ENCODE measurements at places on chromosomes 13 and 19. TPM values are rescaled to one million over a fixed set of nuclear protein-coding genes. Genes with fewer than 3 reads are reported as not detected.

DNA sequence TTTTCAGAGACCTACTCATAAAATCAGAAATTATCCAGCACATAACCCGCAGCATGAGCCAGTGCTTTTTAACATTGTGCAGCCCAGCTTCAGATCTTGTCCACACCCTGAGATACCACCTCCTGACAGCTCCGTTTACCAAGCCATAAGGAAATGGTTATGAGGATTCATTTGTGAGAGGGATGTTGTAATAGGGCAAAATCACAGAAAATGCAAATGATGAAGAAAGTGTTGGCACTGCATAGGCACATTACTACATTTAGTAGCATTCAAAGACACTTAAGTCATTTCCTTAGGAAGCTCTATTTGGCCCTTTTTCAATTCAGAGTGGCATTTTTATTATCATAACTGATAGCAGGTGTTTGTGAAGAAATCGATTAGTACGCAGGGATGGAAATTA is 277.5 kb downstream of the DNAJC15 start:
- no peak for DNase-seq

DNA sequence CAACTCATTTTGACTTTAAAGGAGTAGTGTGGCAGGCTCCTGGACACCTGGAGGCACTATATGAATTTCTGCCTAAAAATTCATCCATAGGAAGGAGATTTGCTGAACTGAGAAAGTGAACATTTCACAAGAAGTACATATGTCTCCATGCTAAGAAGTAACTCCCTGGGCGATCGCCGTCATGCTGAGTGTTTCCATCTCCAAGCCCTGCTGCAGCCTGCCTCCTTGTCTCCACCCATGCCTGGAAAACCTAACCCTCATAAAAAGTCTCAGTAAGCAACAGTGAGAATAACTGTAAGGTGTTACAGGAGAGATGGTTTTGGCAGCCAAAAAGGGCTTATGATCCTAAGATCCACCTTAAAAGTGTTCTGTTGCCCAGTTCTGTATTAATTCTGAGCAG is 251.3 kb downstream of the SHISA2 start:
- peak; percentile 53 for DNase-seq

Gene DCT
- polyA plus RNA-seq, result 0.61 TPM

Gene TMEM272
- polyA plus RNA-seq, result 0.20 TPM

Gene ANKRD24
- 1.7 TPM for polyA plus RNA-seq

DNA sequence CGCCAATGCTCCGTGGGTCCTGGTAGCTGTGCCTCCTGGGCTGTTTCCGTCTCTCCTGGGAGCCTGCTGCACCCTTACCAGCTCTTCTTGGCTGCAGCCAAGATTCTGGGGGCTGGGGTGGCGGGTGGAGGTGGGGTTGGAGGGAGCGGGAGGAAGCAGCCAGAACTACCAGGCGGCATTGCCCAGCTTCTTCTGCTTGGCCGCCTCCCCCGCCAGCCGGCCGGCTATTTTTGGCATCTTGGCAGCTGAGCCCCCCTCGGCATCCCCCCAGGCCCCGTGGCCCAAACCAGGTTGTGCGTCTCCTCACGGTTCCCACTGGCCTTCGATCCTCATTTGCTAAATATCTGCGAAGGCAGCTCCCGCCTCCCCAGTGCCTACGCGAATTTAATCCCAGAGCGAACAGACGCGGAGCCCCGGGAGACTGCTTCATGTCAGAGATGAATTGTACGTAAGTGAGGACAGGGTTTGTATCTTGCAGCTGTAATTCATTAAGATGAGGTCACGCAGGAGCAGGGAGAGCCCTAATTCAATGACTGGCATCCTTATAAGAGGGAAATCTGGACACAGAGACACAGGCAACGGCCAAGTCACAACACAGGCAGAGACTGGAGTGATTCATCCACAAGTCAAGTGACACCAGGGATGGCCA is 12.8 kb upstream of the PEAK3 start:
- no peak for DNase-seq

DNA sequence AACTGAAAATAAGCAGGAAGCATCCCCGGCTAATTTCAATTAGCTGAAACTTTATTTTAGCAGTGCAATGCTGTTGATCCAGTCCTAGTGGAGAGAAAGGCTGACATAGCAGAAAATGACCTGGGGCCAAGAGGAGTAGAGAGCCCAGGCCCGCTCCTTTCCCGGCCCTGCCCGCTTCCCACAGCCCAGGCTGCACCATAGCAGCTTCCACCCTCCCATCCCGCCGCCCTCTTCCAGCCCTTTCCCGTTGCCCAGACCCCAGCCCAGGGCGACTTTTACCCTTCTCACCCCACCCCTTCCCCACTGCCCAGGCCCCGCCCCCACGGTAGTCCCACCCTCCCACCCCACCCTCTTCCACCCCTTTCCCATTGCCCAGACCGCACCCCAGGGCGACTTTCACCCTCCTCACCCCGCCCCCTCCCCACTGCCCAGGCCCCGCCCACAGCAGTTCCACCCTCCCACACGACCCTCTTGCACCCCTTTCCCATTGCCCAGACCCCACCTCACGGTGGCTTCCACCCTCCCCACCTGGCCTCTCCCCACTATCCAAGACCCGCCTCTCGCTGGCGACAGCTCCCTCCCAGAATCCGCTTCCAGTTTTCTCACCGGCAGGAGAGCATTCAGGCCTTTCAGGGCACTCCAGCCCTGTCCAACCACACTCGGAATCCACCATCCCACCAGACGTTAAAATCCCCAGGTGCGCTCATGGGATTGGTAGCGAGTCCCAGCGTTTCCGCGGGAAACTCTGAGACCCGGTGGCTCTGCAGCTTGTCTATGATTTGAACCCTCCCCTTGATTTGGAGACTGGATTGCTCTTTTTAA is 8.3 kb downstream of the ZNF160 start:
- no peak for DNase-seq

GRCh38 chr19:55646889-55647731 is 902 bp upstream of the CCDC106 start:
- no peak for DNase-seq

DNA sequence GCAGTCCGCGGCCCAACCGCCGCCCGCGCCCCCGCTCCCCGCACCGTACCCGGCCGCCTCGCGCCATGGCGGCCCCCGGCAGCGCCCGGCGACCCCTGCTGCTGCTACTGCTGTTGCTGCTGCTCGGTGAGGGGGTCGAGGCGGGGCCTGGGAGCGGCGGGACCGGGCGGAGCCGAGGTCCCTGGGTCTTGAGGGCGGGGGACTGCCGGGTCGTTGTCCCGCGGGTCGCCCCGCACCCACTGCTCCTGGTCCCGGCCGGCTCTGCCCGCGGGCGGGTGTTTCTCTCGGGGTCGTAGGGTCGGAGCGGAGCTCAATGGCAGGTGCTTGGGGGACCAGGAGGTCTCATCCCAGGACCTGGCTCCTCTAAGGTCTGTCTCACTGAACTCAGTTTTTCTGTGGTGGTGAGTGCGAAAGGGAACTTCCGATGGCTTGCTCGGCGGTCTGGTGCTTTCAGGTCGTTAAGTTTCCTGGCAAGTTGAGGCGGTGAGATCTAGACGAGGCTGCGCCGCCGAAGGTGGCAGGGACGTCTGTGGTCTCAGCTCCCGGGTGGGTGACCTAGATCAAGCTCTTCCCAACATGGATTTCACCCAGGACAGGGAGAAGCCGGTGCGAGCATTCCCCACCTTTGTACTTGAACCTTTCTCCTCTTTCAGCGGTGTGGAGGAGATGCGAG is 467 bp downstream of the LAMP1 start:
- no peak for DNase-seq

DNA sequence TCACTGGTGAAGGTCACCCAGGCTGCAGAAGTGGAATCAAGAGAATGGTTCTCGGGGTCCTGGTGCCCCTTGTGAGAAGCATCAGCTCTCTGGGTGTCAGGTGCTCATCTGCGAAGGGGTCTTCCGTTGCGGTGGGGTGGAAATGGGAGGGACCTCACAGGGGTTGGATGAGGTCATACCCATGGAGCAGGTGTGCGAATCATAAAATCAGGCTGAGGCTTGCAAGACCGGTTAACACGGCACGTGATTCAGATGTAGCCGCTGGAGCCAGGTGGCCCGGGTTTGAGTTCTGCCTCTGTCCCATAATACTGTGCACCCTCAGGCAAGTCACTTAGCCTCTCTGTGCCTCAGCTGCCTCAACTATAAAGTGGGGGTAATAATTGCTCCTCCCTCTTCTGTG is 3.9 kb upstream of the KLK15 start:
- DNase-seq, result no peak

DNA sequence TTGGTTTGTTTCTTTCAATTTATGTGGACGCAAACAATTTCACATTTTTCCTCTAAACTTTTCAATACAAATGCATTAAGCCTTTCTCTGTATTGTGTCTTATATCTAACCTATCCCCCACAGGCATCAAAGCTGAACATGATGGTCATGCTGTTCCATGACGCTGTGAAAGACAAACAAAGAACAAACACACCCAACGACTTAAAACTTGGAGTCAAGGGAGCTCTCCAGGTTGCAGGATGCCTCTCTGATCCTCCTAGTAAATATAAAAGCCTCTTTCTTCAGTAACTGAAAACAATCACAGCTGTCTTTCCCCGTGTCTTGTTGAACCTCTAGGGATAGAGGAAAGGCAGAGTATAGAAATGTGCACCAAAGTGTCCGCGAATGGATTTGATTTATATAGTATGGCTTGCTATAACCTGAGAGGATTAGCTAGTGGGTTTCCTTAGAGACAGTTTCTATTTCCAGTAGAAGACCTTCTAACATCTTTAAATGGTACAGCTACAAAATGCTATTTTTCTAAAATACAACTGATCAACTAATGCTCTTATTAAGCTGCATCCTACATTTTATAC is 43.1 kb downstream of the PCDH9 start:
- DNase-seq, result no peak

DNA sequence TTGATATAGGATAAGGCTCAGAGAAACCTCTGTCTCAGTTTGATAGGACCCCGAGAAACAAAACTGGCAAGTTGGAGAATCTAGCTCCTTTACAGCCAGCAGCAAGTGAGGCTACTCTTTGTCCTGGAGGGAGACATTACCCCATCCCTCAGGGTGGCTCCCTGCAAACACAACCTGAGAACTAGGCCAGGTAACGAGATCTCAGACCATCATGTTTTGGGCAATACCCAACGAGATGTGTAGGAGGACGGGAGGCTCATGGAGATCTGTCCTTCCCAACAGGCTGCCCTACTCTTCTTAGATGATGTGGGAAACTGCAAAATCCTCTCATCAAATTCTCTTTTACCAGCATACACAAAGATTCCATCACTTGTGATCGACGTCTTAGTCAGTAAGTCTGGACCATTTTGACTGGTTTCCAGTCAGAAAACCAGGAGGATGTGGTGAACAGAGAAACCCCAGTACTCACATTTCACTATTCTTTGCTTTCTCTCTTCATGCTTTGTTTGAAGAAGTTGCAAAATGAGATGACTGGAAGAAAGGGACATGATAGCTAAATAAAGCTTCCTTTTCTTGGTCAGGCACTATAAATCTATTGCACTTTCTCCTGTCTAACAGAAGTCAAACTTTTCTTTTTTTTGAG is 6.0 kb upstream of the CTU1 start:
- DNase-seq, result no peak

DNA sequence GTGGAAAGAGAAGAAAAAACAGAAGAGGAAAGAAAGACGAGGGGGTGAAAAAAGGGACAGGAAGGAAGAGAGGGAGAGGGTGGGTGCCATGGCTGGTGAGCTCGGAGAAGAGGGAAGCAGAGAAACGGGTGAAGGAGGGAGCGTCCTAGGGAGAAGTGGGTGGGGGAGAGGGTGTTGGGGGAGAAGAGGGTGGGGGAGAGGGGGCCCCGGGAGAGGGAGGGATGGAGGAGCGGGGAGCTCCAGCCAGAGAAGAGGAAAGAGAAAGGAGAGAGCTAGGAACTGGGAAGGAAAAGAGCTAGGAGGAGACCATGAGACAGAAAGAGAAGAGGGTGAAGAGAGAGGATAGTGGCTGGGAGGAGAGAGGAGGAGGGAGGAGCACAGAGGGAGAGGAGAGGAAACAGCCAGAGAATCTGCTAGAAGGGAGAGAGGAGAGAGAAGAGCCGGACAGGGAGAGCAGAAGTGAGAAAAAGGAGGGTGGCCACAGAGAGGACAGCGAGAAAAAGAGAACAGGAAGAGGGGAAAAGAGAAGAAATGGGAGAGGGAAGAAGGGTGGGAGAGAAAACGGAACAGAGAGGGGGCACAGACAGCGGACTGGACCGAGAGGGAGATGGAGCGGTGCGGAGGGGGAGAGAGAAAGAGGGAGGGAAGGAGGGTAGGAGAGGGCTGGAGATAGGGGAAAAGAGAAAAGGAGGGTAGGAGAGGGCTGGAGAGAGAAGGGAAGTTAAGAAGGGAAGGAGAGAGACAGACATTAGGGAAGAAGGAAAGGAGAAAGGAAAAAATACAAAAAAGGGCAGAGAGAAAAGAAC is 11.9 kb upstream of the GARIN5A start:
- no peak for DNase-seq

Gene FGF21
- not detected for polyA plus RNA-seq

Gene PABPC3
- 0.66 TPM for polyA plus RNA-seq

Gene LACC1
- 2.2 TPM for polyA plus RNA-seq

GRCh38 chr13:51329606-51330005 is 9.9 kb upstream of the SERPINE3 start:
- no peak for DNase-seq

DNA sequence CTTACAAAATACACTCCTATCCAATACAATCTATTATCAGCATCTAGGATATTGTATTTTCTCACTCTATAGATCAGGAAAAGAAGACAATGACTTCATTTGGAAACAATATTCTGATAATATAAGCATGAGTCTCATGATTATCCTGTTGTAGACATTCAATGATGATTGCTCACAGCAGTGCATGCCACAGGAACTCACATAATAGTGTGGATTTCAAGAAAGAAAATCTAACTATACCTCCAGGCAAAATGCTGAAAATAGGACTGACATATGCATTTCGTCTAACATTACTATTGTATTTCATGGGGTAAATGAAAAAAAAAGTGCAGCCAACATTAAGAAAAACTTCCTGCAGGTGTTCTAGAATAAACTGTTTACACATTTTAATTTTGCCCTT is 122.6 kb downstream of the POSTN start:
- no peak for DNase-seq

- DNase-seq, result no peak
Measured at GRCh38 chr19:5231857-5232678, 108.5 kb downstream of the PTPRS start.

Gene SULT2A1
- not detected for polyA plus RNA-seq

- DNase-seq, result no peak
Measured at GRCh38 chr19:19749908-19750841, 17.3 kb upstream of the ZNF14 start.

- no peak for DNase-seq
Measured at GRCh38 chr13:52945348-52945747, 83.3 kb upstream of the OLFM4 start.

- DNase-seq, result no peak
Measured at GRCh38 chr19:47111682-47112165, 1.9 kb downstream of the ZC3H4 start.

Gene UPK1A
- not detected for polyA plus RNA-seq

- DNase-seq, result no peak
Measured at GRCh38 chr13:40236566-40237168, 429.8 kb downstream of the FOXO1 start.

Gene NTF4
- polyA plus RNA-seq, result 4.9 TPM

DNA sequence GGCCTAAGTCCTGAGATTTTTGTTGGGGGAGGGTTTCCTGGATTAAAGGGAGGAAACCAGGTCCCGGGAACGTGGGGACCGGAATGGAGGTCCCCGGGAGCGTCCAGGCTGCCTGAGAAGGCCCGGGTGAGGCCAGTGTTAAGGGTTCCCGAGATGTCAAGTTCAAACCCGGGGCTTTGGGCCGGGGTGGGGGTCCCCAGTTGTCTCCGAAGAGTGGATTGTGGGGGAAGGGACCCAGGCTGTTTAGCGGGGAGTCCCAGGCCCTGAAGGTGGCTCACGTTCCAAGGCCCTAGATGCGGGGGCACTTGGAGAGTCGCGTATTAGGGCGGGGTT is 262 bp downstream of the COX7A1 start:
- no peak for DNase-seq

Data from muscle of arm (tissue), 14 donors.